ENCODE measurements at places on chromosomes 6 and 20.

DNA sequence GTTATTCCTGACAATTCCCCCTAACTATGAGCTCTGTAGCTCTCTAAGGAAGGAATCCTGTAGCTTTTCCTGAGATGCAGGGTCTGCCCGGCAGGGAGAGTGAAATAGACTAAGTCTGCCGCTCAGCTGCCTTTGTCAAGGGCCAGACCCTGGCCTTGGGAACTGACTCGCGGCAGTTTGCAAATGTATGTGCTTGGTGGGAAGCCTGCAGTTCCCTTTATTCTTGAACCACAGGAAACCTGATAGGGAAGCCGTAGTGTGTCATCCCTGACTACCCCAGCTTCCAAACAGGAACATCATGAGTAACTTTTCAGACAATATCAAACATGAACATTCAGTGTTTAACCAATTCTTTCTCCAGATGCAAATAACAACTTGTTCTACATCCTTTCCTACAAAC, 78.7 kb upstream of the IFNGR1 start:
- no peak for DNase-seq

DNA sequence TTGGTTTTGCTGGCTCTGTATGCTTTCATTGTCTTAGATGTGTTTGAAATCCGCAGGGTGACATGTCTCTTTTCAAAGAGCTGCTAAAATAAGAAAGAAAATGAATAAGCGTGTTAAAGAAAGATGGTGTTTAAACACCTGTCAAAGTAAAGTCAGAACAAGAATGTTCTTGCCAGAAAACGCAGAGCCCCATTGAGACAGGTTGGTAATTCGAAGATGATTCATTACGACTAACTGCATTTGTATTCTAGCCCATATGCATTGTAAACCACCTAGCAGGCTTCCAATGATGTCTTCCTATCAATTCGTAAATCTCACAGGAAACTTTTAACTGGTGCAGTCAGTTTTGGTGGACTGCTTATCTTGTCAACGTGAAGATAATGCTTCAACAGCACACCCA, 16.8 kb downstream of the PHACTR2 start:
- no peak for DNase-seq

GRCh38 chr6:1070085-1070521, 241.8 kb upstream of the FOXQ1 start:
- no peak for DNase-seq

DNA sequence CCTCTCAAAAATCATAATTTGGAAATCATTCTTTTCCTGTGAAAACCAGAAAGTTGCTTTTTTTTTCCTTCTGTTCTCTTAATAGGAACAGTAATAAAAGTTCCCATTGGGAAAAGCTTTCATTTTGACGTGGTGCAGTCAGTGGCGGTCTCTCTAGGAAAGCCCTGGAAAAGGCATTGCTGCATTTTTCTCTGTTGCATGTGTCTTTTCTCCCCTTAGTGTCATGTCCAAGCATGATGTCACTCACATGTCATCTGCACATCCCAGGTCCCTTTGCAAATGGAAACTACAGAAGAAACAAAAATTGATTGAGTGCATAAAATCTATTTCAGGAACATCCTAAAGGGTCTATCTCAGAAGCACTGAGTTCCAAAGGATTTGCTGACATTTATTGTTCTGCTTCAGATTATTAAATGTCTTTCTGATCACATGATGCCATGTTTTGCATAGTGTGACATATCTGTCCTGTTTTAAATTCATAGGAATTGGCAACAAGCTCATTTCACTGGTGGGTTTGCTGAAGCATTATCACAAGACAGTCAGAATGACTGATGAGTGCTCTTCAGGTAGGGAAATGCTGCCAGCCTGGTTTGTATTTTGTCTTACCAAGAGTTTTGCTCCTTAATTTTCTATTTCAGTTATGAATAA, 208.7 kb downstream of the SOX4 start:
- no peak for DNase-seq

- no peak for DNase-seq
Measured at GRCh38 chr6:170232186-170233002, 58.5 kb downstream of the DLL1 start.

- no peak for DNase-seq
Measured at GRCh38 chr20:40687384-40688128, 1.5 kb downstream of the MAFB start.

DNA sequence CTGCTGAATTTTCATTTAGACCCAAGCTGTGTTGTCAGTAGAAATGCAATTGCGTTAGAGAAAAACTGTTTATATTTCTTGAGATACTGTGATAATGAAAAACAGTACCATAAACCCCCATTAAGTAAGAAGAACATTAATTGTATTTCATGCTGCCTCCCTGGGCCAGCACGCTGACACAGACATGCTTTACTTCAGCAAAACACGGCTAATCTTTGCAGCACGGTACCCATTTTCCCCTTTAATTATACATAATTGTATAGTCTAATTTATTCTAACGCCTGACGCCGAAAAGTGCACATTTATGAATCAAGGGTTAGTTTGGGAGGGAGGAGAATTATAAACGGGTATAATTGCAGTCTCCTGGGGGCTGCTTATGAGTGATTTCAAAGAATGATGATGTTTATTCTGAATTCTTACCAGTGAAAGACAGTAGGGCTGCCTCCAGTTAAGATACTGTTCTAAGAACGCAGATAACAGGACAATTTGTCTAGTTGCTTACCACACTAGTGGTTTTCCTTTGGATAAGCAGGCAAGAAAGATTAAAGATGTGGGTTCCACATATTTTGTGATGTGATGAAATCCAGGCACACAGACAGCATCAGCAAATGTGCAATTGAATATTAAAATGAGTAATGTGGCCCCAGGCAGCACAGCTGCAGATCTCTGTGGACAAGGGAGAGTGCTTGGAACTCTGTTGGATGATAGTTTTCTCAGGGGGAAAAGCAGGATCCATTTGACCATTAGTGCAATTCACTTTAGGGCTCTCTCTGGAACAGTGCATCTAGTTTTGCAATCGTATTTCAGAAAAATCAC, 4.7 kb upstream of the SULF2 start:
- no peak for DNase-seq

DNA sequence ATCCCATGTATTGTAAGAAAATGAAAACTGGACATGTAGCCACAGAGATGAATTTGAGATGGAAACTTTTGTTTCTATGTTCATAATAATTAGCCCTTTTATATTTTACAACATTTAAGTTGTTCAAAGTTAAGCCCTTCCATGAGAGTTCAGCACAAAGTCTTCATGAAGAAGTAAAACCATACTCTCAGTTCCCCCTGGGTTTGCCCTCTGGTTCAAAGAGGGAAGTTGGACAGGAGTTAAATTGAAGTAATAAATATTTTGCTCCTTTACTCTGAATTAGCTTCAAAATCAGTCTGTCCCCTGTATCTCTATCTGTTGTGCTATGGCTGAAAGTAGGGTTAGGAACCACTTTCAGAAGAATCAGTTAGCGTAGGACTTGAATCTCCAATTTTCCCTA, 31.1 kb downstream of the PHACTR2 start:
- no peak for DNase-seq

DNA sequence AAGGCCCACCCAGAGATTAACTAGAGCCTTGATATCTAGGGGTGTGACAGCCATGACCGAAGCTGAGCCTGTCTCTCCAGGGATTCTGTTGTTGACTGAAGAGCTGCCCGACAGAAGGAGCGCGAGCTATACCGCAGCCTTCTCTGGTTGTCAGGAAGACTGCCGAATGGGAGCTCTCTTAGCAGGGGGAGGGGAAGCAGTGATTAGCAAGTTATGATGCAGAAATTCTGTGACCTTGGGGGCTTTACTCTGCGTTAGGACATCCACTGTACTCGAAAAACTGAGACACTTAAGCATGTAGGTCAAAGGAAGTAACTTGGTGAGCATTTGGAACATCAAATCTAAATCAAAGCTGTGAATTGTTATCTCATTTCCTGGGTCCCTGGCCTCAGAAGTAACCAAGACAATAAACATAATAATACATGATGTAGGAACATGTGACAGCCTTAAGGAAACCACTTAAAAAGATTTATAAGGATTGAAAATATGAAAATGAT, 84.7 kb downstream of the MAP3K4 start:
- DNase-seq = no peak

DNA sequence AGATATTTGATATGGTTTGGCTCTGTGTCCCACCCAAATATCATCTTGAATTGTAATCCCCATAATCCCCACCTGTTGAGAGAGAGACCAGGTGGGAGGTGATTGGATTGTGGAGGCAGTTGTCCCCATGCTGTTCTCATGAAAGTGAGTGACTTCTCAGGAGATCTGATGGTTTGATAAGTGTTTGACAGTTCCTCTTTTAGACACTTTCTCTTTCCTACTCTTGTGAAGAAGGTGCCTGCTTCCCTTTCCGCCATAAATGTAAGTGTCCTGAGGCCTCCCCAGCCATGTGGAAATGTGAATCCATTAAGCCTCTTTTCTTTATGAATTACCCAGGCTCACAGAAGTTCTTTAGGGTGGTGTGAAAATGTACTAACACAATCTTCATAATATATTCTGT, 1404.0 kb upstream of the ADGRB3 start:
- no peak for DNase-seq

DNA sequence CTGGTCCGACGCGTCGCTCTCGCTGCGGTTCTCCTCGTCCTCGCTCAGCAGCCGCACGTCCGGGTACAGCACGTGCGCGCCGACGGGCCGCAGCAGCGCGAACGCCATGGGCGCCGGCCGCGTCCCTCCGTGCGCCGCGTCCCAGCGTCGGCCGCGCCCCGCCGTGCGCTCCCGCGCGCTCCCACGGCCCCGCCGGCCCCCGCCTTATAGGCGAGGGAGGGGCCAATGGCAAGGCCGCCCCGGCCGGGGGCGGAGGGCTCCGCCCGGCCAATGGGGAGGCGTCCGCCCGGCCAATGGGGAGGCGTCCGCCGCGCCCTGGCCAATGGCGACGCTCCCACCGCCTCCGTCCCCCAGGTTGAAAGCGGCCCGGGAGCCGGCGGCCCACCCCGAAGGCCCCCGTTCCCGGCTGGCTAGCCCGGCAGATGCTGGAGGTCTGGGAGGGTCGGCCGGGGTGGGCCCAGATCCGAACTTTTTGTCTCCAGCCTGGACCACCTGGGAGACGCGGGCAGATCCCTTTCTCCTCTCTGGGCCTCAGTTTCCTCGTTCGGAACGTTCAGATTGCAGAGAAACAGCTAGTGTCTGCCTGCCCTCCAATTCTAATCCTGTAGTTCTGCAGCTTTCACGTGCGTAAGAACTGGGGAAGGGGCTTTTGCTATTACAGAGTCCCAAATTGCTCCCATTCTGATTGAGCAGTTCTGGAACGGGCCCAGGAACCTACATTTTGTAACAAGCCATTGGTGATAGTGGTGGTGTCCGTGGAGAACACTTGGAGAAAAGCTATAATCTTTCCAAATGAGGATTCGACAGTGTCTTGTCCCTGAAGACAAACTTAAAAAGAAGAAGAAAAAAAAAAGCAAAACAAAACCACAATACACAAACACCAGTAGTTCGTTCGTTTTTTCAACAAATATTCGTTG, at the start of gene TCF15:
TSS of gene TCF15 (minus strand) at position 180 of the 917 bp plus-strand sequence. CDS start at position 108, 72 bp downstream.
- DNase-seq = no peak

- no peak for DNase-seq
Measured at GRCh38 chr6:141103246-141103645, 1029.5 kb upstream of the GJE1 start.

DNA sequence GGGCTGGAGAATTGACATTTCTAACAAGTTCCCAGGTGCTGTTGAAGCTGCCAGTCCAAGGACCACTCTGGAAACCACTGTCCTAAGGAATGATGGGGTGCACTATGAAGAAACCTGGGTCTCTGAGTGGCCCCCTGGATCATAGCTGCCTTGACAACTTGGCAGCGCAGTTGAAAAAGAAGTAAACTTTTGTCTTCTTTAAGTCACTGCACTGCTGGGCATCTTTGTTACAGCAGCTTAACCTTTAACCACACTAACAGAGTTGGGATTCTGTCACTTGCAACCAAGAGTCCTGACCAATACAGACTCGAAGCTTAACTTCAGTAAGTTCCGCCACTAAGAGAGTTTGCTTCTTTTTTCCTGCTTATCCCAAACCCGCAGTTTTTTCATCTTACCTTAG, 8.5 kb upstream of the KCNK15 start:
- DNase-seq = no peak

DNA sequence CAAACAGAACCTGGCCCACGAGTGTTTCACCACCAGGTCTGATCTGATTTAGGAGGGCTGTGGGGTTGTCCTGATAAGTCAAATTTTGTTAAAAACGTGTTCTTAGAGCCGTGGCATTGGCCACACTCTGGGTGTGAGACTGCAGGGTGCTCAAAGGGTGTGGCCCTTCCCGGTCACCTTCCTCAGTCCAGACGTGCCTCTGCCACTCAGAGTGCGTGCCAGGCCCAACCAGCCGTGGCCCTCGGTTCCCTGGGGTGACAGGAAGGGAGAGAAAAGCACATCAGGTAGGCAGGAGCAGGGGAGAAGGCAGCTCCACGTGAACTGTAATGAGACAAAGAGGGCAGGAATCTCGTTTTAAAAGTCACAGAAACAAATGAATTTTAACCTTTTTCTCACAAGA, 115.4 kb downstream of the FAM120B start:
- no peak for DNase-seq

DNA sequence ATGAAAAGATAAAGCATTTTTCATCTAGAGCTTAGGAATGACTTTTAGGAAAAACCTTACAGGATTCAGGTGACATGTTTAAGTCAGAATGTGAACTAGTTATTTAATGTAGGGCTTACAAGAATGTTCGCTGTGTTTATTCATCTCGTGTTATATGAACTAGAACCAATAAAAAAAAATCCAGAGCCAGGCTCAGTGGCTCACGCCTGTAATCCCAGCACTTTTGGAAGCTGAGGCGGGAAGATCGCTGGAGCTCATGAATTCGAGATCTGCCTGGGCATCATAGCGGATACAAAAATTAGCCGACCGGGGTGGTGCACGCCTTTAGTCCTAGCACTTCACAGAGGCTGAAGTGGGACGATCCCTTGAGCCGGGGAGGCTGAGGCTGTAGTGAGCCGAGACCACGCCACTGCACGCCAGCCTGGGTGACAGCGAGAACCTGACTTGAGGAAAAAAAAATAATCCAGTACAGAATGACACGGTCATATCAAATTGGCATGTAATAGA, 46.3 kb downstream of the OR2B2 start:
- DNase-seq = no peak

- DNase-seq = no peak
Measured at GRCh38 chr6:69487688-69488087, 309.1 kb downstream of the LMBRD1 start.

DNA sequence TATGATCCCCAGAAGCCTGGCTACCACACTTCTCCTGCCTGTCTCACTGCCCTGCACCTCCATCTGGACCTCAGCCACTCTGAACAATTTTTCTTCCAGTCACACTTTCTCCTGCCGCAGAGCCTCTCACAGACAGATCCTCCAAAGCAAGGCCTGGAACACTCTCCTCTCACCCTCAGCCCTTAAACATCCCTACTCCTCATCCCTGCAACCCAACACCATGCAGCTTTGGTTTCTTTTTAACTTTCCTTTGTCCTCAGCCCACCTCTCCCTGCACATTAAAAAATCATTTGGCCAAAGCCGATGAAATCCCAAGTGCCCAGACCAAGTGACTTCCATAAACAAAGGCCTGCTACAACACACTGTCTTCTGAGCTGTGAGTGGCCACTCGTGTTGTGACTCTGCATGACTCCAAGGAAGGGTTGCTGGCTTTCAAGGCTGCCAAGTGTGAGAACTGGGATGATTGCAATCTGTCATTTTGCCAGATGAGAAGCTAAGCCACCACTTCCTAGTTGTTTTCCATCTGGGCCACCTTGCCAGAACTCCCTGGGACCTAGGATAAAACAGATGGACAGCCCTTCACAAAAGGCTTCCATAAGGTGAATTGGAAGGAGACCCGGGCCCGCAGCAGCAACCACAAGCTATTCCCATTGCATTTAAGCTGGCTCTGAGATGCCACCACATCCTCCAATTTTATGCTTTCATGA, 144.4 kb upstream of the SSTR4 start:
- DNase-seq = no peak

GRCh38 chr6:13412211-13412610, 75.2 kb downstream of the GFOD1 start:
- no peak for DNase-seq
